Right lung (tissue), 10 donors: ENCODE measurements at places on chromosomes 5 and 9.

DNA sequence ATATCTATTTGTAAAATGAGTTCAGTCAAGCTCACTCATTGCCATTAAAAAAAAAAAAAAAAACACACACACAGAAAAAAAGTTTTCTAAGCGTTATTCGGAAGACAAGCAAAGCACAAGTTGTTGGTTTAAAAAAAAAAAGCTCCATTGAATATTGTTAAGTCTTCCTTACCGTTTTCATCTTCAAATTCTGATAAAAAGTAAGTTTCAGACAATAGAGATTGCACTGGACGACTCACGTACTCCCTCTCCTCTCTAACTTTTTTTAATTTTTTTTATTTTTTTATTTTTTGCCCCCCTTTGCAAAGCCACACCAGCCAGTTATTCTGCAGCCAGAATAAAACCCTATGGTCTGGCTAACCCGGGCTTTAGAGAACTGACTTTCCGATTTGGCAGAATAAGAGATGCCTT, 544 bp downstream of the ADAMTS6 start:
- no peak for DNase-seq

DNA sequence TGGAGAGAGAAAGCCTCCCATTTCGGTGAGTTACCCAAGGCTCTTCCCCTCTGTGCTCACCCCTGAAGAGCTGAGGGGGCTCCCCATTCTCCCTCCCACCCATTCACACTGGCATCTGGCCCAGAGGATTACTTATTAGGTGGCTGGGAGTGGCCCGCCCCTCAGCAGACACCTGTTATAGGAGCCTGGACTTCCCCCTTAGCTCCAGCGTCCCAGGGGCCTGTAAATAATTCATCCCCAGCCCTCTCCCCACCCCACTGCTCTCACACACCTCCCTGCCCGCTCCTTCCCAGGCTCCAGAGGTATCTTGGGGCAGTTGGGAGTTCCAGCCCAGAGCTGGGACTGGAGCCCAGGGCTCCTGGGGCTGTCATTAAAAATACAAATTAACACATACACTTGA, 11.6 kb upstream of the SLC6A7 start:
- no peak for DNase-seq

DNA sequence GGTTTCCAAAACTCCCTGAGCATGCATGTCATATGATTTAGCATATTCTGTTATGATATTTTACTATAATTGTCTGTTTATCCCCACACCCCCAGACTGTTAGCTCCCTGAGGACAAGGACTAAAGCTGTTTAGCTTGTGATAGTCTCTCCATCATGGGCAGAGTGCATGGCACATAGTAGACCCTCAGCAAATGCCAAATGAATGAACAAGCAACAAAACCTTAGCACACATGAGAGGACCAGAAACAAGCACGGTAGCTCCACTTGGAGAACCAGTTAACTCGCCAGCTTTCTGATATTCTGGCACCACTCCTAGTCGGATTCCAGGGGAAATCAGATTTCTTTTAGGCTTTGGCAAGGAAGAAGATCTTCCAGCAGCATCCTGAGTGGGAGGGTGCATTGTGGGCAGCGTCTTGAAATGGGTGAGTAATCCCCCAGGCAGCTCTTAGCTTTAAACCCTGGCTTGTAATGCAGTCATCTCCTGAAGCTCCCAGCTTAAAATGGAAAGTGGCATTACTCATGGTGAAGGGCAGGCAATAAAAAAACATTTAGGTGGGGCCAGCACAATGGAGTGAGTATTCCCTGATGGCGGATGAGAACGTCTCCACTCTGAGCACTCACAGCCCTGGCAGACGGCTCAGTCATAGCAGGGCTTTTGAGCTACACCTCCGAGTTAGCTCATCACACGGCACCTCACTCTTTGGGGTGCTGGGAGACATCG, 41.1 kb downstream of the FGF1 start:
- no peak for DNase-seq

DNA sequence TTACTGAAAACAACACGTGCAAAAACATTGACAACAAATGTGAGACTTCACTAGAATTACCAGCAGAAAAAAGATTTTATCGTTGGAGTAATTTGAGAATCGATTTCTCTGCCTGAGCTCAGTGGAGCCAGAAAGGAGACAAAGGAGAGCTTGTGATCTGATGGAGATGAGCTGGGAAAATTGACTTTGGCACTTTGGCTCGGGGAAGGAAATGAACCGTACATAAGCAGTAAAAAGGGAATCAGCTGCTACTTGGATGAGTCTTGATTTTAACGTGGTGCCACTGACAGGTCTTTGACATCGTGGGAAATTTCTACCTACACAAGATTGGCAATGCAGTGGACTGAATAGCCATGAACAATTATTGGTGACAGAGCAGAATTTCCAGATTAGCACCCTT, 244.7 kb upstream of the RPS23 start:
- DNase-seq, result no peak

- no peak for DNase-seq
Observed at GRCh38 chr5:22531986-22532385, 321.2 kb downstream of the CDH12 start.
